Cardiac fibroblast (primary cell): ENCODE measurements at places on chromosomes 1 and 21.
A peak's percentile ranks its signal among the peaks of the same experiment; 100 is the strongest.

- no peak for DNase-seq
Observed at GRCh38 chr1:165070675-165071074, 285.8 kb downstream of the LMX1A start.

GRCh38 chr21:37463083-37463801, 96.7 kb downstream of the DYRK1A start:
- peak; percentile 70 for DNase-seq

DNA sequence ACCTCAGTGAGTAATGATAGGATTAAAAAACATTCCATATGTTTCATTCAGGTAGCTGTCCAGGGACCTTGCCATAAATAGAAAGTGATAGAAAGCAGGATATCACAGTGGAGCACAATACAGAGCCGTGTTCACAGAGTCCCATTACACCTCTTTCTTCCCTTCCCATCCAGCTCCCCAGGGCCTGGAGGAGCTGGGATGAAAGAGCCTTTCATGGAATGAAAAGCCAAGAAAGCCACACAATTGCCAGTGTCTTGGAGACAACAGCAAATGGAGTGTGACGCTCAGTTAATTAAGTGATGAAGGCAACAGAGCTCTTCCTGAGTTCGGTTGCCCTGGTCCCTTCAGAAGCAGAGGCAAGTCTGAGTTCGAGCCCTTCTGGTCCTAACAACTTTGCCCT, 387.3 kb upstream of the PLXNA2 start:
- no peak for DNase-seq

- peak; percentile 55 for DNase-seq
Observed at GRCh38 chr1:72435025-72435424, 152.7 kb upstream of the NEGR1 start.

DNA sequence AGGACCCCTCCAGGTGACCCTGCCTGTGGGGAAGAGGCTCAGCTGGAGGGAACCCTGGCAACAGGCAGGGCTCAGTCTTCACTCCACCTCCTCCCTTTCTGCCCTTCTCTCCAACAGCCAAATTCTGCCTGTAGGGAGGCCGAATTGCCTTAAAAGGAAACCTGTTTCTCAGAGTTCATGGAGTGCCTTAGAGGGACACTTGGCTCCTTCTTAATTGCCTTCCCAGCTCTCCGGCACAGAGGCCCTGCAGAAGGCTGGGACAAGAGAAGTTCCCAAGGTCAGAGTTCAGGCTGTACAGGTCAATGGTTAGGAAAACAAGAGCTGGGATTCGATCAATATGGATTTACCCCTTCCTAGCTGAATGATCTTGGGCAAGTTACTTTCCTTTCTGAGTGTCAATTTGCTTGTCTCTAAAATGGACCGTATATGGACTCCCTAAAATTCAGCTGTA, 6.2 kb downstream of the CSRP1 start:
- peak; percentile 62 for DNase-seq

GRCh38 chr21:42426876-42427480, 23.3 kb downstream of the UBASH3A start:
- no peak for DNase-seq

GRCh38 chr1:173122958-173123852, 72.5 kb upstream of the TNFSF18 start:
- peak; percentile 94 for DNase-seq

GRCh38 chr1:29415156-29415830, 179.0 kb downstream of the PTPRU start:
- no peak for DNase-seq

- DNase-seq, result peak; percentile 60
Observed at GRCh38 chr1:235648954-235649367, 623 bp downstream of the GNG4 start.

DNA sequence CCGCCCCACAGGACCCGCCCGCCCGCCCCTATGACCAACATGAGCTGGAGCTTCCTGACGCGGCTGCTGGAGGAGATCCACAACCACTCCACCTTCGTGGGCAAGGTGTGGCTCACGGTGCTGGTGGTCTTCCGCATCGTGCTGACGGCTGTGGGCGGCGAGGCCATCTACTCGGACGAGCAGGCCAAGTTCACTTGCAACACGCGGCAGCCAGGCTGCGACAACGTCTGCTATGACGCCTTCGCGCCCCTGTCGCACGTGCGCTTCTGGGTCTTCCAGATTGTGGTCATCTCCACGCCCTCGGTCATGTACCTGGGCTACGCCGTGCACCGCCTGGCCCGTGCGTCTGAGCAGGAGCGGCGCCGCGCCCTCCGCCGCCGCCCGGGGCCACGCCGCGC, 7.9 kb upstream of the IBA57 start:
- no peak for DNase-seq

- DNase-seq, result peak; percentile 41
Observed at GRCh38 chr1:11967028-11967547, 13.2 kb upstream of the MFN2 start.

- DNase-seq, result peak; percentile 57
Observed at GRCh38 chr1:170310951-170311350, 165.2 kb downstream of the NTMT2 start.

DNA sequence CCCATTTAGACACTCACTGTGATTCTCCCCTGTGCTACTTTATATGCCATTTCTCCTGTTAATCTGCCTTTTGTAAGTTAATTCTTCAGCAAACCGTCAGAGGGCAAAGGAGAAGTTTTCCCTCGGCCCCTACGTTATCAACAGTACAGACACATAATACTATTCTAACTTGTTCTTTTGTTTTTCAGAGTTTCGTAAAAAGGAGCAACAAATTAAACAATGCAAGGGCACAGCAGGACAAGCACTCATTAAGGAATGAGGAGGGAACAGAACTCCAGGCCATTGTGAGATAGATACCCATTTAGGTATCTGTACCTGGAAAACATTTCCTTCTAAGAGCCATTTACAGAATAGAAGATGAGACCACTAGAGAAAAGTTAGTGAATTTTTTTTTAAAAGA, 32.3 kb downstream of the CNN3 start:
- no peak for DNase-seq

DNA sequence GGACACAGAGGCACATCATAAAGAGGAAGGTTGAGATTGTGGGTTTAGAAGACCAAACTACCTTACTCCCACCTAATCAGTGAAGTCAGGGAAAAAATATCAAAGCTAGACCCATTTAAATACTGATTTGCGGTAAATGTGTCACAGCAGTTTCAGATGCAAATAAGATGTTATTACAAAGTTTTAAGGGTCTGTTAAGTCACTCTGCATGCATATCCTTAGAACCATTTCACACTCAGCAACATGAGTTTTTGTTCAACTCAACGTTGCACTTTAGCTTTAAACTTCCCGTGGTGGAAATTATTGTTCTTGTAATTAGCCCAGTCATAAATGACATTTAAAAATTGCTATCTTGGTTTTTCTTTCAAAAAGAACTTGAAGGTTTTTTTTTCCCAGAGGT, 34.8 kb downstream of the RPAP2 start:
- no peak for DNase-seq

DNA sequence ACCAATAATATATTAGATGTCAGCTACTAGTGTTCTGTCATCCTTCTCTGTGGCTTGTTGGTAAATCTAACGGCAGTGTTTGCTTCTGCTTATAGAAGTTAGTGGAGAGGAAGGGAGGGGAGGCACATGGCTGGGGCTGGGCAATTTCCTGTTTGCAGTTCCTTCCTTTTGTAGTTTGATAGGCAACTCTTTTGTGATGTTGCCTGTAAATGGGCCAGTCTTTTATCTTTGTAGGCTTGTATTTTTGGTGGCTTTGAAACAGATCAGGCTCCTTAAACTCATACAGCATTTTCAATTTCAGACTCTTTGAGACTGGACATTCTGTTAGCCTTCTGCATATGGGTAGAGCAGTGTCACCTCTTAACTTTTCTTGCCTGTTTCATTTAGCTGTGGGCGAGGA, 48.1 kb downstream of the CDC14A start:
- DNase-seq, result peak; percentile 40

DNA sequence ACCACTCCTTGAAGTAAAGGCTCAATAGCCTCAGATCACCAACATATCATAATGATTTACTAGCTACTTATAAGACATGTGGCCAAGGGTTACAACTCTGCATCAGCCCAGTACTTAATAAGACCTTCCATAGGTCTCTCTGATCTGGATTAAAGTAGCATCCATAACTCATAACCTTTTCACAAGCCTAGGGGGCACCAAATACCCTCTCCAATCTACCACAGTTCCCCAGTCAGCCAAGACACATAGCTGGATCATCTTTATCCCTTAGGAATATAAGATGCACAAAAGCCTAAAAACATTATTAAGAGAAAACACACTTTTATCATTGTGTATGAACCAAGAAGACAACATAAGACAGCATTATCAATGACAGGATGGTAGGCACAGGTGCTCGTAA, 22.1 kb downstream of the SSX2IP start:
- peak; percentile 27 for DNase-seq

GRCh38 chr21:9735421-9735961, 785.9 kb upstream of the TPTE start:
- DNase-seq, result no peak

DNA sequence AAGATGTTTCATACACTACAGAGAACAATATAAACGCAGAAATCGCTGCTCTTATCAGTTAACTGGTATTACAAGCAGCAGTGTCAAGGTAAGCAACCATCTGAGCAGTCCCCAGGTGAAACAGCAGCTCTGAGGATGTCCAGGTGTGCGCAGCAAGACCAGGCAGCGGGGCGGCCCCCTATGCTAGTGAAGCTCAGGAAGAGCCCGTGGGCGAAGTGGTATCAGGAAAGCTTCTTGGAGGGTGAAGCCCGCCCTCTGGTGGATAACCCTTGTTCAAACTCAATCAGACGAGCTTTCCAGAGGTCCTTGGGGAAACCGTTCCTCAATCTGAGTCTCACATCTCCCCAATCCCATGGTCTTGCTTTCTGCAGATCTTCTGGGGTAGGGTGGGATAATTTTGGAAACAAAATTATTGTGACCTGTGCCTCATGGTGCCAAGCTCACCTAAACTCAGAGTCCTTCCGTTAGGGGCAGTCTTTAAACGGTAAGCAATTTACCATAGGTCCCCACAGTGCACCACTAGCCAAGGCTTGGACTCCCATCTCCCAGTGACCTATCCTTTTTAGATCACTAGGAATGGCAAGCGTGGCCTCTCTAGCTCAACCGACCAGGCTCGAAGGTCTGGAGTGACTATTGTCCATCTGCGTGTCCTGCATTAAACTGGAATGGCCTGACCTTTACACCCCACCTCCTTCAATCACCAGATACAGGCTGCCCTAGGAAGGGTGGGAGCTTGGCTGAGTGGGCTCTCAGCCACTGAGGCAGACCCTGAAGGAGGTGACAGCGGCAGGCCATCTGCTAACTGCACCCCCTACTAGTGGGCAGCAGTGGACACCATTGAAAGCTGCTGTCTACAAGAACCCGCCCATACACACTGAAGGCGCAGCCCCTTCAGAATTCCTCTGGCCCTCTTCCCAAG, 13.6 kb upstream of the FAM110D start:
- peak; percentile 88 for DNase-seq

DNA sequence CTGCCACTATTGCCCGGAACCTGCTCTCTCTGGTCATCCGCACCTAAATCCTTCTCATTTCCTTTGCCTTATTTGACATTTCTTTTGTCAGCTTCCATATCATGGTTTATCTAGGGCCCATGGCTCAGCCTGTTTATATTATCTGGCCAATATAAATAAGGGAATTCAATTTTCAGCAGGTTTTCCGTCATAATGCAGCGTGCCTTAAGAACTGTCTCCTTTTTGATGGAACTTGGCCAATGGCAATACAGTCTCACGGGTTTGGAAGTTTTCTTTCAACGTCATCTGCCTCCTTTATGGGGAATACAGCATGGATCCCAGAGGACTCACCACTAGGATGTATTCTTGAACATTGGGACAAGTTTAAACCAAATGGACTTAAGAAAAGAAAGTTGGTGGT, 77.8 kb upstream of the KIAA0040 start:
- no peak for DNase-seq

DNA sequence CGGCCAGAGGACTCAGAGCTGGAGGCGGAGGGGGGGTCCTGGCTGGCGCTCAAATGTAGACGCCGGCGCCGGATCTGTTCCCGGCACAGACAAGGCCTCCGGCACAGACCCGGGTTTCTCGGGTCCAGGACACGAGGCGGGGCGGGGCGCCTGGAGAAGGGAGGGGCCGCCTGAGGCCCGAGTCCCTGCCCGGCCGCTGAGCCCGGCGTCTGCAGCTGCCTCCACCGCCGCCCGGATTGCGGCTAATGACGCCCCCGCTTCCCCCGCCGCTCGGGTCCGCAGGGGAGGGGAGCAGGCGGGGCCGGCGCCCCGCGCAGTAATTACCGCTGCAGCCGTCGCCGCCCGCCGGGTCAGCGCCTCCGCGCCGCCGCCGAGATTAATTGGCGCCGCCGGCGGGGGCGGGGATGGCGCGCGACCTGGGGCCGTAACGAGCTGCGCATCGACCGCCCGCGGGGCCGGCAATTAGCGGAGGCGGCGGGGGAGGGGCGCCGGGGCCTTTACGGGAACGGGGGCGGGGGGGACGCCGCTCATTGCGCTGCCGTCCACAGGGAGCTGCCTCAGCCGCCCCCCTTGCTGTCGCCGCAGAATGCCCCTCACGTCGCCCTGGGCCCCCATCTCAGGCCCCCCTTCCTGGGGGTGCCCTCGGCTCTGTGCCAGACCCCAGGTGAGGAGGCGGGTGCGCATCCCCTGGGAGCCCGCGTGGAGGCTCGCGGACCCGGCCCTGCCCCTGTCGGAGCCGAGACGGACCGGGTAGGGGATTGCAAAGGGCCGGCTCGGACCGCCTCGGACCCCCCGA, 17.3 kb downstream of the NOC2L start:
- DNase-seq, result peak; percentile 38

GRCh38 chr1:24323281-24323680, 4.1 kb downstream of the GRHL3 start:
- DNase-seq, result no peak

DNA sequence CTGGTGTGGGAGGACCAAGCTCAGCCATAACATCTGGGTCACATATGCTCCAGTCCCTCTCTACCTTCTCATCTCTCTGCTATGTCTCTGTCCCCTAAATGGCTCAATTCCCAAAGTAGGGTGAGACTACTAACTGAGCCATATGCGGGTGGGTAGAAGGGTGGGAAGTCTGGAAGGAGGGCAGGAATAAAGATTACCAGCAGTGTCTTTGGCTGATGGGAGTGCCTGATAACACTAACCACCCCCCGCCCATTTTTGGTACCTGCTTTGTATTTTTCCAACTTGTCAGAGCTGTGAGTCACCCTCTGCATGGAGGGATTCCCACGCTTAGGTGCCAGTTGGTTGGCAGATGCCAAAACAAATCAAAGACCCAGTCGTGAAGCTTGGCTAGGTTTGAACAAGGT, 14.9 kb upstream of the SSBP3 start:
- no peak for DNase-seq

- DNase-seq, result peak; percentile 36
Observed at GRCh38 chr1:205499789-205500188, 4.7 kb upstream of the CDK18 start.

DNA sequence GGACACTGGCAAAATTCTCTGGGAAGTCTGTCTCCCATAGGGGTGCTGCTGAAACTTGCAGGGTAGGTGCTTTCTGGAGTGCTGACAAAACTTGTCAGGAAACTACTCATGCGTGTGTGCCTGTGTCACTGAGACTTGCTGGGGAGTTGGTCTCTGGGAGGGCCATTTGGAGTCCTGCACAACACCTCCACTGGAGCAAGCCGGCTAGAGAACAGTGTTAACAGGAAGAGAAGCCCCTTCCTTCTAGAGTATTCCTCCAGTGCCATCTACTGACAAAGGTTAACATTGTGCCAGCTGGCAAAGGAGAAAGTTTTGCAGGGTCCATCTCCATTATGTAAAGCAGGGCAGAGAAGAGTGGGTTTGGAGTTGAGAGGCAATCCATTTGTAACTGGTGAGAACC, 30.0 kb downstream of the ZMYM4 start:
- peak; percentile 60 for DNase-seq

- no peak for DNase-seq
Observed at GRCh38 chr1:226525750-226526149, 22.8 kb upstream of the STUM start.

GRCh38 chr1:38644092-38644491, 215.5 kb downstream of the RRAGC start:
- DNase-seq, result no peak
